Right cardiac atrium (tissue), 5 donors: ENCODE measurements at places on chromosomes 13 and 19. TPM values are rescaled to one million over a fixed set of nuclear protein-coding genes. Genes with fewer than 3 reads are reported as not detected.
A peak's percentile ranks its signal among the peaks of the same experiment; 100 is the strongest.

GRCh38 chr13:39779337-39780265 lies 124.1 kb downstream of the COG6 start:
- DNase-seq: no peak

GRCh38 chr19:55526216-55527196 lies 10.4 kb downstream of the SBK2 start:
- DNase-seq: peak; percentile 87

DNA sequence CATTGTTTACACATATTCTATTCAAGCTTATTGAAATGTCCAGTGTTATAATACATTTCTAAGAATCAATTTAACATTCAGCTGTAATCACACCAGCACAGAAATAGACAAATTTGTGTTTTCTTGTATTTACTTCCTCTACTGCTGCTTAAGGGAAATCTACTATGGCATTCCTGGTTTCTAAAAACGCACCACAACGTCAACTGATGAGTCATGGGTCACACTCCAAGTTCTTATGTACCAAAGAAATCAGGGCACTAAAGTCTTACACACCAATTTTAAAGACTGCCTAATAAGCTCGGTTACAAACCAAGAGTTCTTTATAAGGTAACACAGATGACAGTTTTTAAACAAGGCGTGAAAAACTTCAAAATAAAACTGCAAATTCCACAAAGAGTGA lies 13.2 kb downstream of the LNX2 start:
- DNase-seq: no peak

DNA sequence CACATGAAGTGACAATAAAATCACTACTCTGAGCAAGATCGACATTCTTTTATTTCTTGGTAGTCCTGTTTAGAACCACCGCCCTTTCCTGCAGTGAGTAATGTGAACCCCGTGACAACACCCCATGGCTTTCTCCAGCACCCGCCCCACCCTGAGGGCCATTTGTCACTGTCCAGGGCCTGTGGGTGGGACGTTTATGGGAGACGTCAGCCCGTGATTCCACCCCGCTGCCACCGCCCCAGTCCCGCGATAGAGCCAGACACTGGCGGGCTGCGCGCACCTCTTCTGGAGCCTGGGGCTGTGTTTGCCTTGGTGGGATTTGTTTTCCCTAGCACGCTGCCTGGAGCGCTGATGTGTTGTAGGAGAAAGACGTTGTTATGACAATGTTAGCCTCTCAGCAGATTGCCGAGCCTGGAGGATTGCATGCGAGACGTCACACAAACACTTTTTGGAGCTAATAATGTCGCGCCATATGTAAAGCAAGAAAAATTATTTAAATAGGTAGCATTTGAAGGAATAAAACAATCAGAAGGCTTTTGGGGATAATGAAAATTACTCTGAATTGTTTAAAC lies 263.7 kb downstream of the TEX29 start:
- DNase-seq: no peak

GRCh38 chr13:113297370-113298042 lies 467 bp downstream of the LAMP1 start:
- DNase-seq: peak; percentile 74

DNA sequence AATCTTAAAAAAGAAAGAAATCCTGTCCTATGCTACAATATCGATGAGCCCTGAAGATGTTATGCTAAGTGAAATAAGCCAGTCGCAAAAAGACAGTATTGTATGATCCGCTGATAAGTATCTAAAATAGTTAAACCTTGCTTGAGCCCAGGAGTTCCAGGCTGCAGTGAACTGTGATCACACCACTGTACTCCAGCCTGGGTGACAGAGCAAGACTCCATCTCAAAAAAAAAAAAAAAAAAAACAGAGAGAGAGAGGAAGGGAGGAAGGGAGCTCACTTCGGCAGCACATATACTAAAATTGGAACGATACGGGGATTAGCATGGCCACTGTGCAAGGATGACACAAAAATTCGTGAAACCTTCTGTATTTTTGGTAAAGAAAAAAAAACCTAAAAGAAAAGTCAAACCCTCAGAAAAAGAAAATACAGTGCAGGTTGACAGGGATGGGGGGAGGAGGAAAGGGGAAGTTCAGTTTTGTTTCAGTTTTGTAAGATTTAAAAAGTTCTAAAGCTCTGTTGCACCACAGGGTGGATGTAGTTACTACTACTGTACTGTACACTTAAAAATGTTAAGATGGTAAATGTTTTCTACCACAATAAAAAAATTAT lies 8.4 kb downstream of the CLASRP start:
- DNase-seq: no peak

GRCh38 chr19:1248786-1249297 lies 459 bp downstream of the MIDN start:
- peak; percentile 95 for DNase-seq

CCDC97 gene
- total RNA-seq: 17.9 TPM
